Activated CD4-positive, alpha-beta T cell treated with anti-CD3 and anti-CD28 coated beads, Interleukin-2, amount 50 U/mL, for 24 hours (primary cell): ENCODE measurements at places on chromosomes 12 and 14.

DNA sequence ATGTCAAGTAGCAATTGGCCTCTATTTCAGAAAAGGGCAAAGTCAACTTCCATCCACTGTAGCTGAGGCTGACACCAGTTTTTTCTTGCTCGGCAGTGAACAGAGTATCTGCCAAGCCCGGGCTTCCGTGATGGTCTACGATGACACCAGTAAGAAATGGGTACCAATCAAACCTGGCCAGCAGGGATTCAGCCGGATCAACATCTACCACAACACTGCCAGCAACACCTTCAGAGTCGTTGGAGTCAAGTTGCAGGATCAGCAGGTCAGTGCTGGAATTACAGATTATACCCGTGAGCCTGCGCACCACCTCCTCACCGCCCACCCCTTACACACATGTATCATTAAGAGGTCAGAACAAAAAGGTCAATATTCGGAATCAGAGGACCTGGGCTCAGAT lies 19.4 kb downstream of the EVL start:
- DNase-seq, result no peak

- DNase-seq, result no peak
Measured at GRCh38 chr14:56490379-56490778, 89.2 kb upstream of the TMEM260 start.

- DNase-seq, result no peak
Measured at GRCh38 chr12:124961055-124961454, 27.9 kb downstream of the DHX37 start.

- DNase-seq, result no peak
Measured at GRCh38 chr14:85948153-85948552, 418.2 kb downstream of the FLRT2 start.

DNA sequence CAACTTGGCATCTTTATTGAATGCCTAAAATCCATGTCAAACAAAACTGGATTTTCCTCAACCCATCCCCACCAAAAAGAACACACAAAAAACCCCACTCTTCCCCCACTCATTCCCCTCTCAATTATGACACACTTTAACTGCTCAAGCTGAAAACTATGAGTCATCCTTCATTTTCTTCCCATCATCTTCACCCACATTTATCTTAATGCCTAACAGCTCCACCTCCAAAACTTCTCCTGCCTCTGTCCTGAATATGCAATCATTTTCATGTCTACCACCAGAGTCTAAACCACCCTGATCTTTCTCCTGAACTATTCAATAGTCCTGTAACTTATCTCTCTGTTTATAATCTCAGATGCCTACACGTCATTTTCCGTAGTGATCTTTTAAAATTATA lies 239.7 kb downstream of the BCAT1 start:
- no peak for DNase-seq

GRCh38 chr12:101852998-101853397 lies 22.2 kb upstream of the GNPTAB start:
- DNase-seq, result no peak

GRCh38 chr14:55309761-55310365 lies 38.6 kb downstream of the FBXO34 start:
- no peak for DNase-seq

GRCh38 chr14:65703996-65704395 lies 291.5 kb downstream of the FUT8 start:
- no peak for DNase-seq

DNA sequence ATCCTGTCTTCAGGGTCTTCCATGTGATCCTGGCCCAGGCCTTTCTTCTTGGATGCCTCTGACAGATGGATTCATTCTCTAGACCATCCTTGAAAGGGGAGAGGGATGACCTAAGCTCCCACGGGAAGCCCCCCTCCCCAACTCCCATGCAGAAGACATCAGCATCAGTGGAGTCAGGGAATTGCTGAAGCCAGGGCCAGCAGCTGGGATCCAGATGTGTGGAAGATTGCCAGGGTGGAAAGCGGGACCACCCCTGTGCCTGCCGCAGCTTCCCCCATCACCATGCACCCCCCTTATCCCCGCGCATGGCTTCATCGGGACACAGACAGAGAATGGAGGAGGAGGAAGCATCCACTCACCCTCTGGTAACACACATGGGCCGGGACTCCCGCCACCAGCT lies 183.6 kb upstream of the PRMT8 start:
- no peak for DNase-seq

DNA sequence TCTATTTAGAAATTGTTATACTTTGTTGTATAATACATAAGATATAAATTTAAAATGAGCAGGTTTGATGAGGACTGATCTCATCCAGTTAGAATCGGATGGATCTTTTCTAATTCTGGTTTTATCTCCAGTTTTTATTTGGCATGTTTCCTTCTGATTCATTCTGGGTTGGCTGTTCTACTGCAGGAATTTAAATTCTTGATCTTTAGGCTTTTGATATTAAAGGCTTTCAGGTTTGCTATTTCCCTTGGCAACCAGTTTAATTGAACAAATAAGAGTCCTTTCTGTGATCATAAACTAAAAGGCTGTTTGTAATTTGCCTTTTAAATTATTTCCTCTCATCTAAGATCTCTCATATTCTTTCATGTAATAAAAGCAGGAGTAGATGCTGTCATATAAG lies 83.4 kb downstream of the PDE6H start:
- DNase-seq, result no peak

GRCh38 chr14:68232300-68233055 lies 412.9 kb downstream of the RAD51B start:
- no peak for DNase-seq

DNA sequence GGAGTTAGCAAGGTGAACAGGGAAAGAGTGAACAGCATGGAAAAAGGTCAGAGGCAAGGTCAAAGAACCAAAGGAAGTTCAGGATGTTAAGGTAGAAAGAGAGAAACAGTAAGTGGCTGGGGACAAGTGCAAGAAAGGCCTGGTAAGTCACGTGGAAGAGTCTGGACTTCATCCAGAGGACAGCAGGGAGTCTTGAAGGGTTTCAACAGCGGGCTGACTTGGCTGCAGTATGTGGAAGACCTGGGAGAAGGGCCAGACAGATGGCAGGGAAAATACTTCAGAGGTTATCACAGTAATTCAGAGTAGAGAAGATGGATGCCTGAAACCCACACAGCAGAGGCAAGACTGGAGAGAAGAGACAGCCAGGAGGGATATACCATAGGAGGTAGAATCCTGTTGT lies 34.0 kb downstream of the CIT start:
- DNase-seq, result no peak

DNA sequence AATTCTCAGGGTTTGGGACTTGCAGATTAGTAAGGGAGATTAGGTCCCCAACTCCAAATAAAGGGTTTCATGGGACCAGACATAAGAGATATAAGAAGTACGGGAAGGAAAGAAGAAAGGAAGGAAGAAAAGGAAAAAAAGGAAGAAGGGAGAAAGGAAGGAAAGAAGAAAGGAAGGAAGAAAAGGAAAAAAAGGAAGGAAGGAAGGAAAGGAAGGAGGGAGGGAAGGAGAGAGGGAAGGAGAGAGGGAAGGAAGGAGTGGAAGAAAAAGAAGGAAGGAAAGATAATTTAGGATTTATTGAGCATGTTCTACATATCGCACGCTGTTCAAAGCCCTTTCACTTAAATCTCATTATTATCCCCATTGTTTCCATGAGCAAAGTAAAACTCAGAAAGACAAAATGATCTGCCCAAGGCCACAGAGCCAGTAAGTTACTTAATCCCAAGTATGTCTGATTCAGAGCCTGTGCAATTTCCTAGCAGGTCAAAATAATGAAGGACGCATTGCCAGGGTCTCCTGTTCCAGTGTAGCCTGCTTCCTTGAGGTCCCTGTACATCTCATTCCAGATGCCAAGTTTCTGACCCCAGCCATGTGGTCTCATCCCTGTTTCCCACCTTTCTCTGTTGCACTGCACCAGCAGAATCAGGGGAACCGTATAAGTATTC lies 3.9 kb upstream of the HDAC7 start:
- DNase-seq, result no peak

- no peak for DNase-seq
Measured at GRCh38 chr14:94139006-94139405, 9.6 kb upstream of the IFI27L2 start.

DNA sequence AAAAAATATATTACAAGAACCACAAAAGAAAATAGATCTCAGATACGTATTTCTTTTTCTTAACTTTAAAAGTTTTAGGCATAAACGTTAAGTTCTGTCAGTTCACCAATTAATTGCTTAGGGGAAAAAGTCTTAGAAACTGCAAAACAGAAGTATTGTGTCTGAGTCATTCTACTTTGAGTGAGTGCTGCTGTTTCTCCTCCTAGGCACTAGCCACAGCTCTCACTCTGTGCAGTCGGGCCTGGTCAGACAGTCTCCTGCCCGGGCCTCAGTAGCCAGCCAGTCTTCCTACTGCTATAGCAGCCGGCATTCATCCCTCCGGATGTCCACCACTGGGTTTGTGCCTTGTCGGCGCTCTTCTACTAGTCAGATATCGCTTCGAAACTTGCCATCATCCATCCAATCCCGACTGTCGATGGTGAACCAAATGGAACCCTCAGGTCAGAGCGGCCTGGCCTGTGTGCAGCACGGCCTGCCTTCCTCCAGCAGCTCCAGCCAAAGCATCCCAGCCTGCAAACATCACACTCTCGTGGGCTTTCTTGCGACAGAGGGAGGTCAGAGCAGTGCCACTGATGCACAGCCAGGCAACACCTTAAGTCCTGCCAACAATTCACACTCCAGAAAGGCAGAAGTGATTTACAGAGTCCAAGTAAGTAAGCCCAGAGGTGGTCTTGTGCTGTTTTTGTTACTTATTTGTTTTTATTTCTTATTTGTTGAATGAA lies 201.3 kb downstream of the PCNX1 start:
- DNase-seq, result no peak

DNA sequence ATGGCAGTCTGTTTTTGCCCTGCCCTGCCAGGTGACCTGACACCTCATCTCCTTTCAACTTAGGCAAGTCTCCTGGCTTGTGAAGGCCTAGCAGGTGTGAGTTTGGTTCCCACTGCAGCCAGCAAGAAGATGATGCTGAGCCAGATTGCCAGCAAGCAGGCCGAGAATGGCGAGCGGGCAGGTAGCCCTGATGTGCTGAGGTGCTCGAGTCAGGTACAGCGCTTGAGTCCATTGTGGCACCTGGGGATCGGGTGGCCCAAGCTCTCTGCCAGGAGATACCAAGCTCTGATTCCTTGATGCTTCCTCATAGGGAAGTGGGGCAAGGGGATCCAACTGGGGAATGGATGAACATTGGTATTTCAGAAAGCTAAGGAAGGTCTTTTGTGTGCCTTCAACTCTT lies 4.1 kb upstream of the CSAD start:
- DNase-seq, result no peak

DNA sequence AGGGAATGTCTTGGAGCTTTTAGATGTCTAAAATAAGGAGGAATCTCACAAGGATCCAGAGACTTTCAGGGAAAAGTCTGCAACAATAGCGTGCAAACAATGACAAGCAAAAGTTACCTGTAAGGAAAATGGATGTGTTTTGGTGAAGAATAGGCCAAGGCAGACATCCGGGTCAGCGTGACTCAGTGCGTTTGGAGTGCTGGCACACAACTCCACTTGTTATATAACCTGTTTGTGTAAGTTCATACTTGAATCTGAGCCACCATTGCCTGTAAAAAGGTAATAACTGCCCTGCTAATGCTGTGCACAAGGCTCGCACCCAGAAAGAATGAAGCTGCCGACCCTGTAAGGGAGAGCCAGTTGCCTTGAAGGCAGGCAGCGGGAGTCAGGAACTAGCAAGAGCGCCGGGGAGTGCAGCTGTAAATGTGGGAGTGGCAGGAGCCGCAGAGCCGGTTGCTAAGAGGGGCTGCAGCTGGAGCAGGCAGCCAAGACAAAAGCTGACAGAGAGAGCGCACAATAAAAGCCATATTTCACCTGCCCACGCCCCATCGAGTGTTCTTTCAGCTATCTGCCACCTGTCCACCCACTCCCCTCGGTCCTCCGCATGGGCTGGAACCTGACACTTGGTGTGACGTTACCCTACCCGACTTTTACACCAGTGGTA lies 638.5 kb upstream of the MIS18BP1 start:
- no peak for DNase-seq

DNA sequence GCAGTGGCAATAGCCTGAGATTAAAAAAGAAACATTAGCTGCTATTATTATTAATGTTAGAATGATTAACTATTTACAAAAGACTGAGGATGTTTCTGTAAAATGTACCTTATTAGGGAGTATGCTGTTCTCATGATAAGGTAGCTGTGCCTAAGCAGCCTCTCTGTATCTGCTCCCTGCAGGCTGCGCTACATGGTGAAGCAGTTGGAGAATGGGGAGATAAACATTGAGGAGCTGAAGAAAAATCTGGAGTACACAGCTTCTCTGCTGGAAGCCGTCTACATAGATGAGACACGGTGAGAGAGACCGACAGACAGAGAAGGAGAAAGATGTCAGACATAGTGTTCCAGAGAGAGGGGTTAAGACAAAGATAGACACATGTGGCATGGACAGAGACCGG lies 17.4 kb downstream of the PDE1B start:
- no peak for DNase-seq

DNA sequence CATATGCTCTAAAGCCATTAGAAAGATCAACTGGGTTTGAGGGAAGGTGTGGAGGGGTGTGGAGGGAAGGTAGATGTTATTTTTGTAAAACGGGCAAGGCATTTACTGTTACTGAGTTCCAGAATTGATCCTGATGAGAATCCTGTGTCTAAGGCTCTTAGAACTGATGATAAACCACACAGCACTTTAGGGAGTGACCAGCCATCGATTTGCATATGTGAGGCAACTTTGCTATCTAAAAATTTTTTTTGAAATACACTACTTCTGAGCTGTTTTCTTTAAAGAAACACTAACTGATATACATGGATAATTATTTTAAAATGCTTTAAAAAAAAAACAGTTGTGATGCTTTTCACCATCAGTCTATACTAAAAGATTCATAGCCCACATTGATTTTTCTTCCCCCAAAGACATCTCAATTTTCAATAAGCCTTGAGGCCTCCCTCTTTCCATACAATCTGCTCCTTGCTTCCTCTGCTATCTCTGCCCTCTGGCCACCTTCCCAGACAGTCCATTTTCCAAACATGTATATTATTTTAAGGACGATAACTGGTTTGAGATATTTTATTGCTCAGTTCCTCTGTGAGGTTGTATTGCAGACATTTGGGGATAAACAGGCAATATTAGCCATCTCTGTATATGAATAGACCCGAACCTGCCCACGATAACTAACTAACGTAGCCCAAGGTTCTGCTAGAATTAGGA lies 265.9 kb downstream of the EFCAB11 start:
- no peak for DNase-seq

DNA sequence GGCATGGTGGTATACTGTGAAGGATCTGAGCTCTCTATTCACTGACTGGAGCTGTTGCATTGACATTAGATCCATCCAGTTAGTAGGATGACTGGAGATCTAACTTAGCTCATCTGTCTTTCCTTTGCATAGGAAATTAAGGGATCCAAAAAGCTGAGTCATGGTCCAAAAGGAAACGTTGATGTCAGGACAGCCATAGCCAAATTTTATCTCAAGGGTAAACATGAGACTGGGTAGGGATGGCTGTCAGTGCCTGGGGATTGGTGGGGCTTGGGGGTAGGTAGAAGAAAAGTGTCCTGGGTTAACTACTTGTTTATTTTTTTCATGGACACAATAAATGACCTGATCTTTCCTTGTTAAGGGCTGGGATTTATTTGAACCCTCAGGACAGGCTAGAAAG lies 4.6 kb downstream of the FAM177A1 start:
- no peak for DNase-seq

- no peak for DNase-seq
Measured at GRCh38 chr14:75578786-75579337, 442 bp downstream of the FLVCR2 start.
